T follicular helper cell (primary cell): ENCODE measurements at places on chromosomes 5 and 9.

GRCh38 chr9:96038914-96039313 lies 163.4 kb downstream of the ERCC6L2 start:
- DNase-seq, result no peak

- no peak for DNase-seq
Observed at GRCh38 chr5:90690307-90690706, 131.7 kb downstream of the ADGRV1 start.

DNA sequence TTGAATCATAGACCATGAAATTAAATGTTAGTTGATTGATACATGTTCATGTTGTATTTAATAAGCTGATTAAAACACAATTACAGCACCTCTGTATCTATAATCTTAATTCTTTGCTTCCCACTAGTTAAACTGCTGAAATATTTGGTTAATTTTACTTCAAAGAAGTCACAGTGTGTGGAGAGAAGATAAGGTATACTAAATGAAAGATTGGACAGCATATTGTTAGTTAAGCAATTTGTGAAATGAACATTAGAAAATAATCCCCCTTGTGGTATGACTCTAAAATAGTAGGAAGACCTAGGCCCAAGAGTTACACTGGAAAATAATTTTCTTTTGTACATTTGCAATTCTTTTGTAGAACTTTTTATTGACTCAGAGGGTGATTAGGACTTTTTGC lies 30.3 kb downstream of the MAN2A1 start:
- no peak for DNase-seq

DNA sequence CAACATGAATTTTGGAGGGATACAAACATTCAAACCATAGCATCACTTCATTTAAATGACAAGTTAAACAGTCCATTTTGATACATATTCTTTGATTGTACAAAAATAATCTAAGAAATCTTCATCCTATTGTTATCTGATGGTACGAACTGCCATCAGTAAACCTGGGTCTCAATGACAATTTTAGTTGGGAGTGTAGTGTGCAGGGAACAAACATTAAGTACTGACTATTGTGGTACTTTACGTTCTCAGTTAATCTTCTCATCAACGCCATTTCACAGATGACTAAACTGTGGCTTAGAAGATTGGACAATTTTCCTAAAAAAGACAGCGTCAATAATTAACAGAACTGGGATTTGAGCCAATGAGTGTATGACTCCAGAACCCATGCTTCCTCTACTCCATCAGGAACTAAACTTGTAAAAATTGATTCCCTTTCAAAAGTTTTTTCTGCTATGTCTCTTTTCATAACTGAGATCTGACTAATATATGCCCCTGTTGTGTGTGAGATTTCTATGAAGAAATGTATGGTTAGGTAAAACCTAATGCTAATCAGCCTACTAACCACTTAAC lies 21.1 kb downstream of the TNPO1 start:
- DNase-seq, result no peak

DNA sequence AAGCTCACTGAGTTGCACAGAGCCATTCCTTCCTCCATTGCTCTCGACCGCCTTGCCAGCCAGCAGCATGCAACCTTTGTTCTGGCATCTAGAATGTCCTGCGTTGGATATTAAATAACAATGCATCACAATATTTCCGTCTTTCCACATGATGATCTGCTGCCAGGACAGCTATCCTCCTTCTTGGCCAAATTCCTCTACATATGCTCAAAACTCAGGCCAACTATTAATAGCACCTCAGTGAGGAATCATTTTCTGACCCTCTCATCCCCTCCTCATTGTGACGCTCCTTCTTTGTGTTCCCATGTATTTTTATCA lies 128.6 kb downstream of the MYO10 start:
- DNase-seq, result no peak

DNA sequence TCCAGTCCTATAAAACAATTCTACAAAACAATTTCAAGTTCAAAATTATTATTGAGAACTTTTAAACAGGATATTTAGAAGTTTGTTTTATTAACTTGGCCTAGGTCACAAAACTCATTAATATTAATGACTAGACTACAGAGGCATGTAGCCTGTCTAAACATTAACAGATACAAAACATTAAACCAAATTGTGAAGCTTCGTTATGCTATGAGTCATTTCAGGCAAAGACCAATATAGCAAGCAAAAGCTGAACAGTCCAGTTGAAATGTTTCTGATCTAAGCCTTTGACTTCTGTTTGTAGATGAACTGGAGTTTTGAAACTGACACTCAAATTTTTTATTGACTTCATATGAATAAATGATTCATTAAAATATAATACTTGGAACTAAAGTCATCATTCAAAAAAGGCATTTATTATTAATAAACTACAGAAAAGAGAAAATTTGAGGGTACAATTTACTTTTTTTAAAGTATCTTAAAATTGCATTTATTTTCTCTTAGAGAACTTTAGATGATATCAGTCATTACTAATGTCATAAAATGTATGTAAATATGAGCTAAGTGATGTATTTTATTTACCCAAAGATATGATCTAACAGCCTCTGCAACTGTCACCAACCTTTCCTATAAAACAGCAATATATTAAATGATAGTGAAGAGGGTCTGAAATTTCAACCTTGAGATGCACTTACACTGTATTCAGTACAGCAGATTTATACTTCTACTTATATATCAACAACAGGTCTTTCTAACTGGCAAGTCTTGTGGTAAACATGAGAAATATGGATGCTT lies 188.8 kb downstream of the COMMD10 start:
- DNase-seq, result no peak

DNA sequence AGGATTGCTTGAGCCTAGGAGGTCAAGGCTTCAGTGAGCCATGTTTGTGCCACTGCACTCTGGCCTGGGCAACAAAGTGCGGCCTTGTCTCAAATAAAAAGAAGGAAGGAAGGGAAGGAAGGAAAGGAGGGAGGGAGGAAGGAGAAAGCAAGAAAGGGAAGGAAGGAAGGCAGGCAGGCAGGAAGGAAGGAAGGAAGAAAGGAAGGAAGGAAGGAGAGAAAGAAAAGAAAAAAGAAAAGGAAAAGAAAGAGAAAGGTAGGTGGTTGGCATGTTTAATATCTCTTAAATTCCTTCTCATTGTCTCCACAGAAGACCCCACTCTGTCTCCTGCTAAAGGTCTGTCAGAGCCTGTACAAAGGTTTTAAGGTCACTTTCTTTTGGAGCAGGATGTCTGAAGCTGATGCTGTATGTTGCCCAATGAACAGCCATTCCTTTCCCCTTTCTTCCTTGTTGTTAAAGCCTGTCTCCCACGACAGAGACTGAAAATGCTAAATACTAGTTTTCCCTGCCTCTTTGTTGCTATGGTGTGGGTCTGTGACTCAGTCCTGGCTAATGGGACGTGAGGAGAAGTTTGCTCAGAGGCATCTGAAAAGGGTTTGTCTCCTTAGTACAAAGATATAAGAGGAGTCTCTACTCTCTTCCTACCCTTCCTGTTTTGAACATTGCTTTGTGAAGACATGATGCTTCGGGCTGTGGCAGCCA lies 213.3 kb downstream of the PCSK1 start:
- no peak for DNase-seq

GRCh38 chr5:179244044-179244443 lies 101.2 kb downstream of the ADAMTS2 start:
- no peak for DNase-seq

DNA sequence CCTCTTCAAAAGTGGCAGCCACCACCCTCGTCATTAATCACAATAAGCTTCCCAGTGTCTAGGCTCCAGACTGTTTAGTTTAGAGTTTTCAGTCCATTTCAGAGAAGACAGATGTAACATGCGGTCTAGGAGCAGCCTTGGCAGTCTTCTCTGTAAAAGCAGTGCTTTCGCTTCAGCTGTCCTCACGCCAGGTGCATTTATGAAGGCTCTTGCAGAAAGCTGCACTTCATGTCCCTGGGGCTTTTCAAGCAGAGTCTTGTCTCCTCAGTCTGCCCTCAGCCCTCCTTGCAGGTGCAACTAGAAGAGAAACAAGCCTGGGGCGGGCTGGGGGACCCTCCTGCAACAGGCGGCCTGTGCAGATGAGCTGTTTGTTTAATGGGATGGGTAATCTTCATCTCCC lies 281.9 kb downstream of the DRD1 start:
- no peak for DNase-seq

GRCh38 chr9:113675475-113675941 lies 200.6 kb upstream of the ZNF618 start:
- DNase-seq, result no peak

DNA sequence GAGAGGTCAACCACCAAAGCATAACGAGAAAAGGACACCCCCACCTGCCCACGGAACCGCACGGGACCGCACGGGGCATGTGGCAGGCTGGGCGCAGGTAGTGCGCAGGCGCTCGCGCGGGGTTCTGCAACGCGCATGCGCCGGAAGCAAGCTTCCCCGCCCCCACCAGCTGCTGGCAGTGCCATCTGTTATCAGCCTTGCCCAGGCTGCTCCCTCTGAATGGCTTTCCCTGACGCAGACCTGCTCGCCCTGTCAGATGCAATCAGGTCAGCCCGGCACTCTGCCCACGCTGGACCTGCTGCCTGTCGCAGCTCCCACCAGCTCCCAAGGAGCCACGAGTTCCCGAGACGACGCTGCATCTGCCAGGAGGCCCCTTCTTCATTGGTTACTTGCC lies 22.8 kb downstream of the PTCH1 start:
- DNase-seq, result no peak

DNA sequence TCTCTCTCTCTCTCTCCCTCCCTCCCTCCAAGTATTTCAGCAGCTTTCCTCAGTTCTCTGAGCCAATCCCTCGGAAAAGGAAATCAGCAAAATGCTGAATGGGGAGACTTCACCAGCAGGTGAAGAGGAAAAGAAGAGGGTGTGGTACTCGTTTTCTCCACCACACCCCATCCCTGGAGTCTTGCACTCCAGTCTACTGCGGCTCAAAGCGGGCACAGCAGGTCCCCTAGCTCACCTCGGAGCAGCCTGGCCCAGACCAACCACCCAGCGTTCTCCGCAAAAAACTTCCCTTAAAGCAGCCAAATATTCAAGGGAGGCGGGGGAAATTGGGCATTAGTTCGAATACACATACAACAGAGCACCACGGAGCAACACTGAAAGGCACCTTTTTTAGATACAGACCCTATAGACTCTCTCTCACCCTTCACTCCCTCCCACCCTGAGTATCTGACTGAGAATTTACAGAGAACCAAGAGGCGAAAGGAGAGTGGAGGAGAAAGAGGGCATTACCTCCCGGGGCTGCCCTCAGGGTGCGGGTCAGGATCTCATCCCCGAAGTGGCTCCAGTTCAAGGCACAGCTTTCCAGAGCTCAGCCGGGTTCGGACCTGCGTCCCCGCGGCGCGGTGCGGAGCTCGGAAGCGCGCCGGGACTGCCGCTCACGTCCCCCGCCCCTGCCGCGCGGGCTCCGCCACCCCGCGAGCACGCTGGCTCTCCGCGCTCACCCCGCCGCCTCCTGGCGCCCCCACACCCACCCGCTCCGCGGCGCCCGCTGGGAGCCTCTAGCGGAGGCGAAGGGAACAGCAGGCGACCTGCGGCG lies 1638.5 kb upstream of the C9orf72 start:
- no peak for DNase-seq

- DNase-seq, result no peak
Observed at GRCh38 chr9:113705306-113705927, 170.7 kb upstream of the ZNF618 start.

DNA sequence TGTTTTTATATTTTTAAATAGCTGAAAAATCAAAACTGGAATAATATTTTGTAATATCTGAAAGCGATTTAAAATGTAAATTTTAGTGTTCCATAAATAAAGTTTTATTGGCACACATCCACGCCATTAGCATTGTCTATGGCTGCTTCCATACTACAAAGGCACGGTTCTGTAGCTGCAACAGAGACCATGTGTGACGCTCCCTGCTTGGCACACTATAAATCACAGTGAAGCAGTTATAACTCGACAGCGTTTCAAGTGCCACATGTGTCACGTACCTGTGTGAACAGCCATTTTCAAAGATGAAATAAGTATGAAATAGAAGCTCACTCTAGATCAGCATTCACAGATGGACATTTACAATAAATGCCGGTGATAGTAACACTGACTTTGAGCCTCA lies 810.1 kb upstream of the WWC1 start:
- no peak for DNase-seq

- no peak for DNase-seq
Observed at GRCh38 chr5:104751969-104752368, 1189.4 kb upstream of the NUDT12 start.

- no peak for DNase-seq
Observed at GRCh38 chr9:81535542-81536241, 153.7 kb downstream of the TLE1 start.

DNA sequence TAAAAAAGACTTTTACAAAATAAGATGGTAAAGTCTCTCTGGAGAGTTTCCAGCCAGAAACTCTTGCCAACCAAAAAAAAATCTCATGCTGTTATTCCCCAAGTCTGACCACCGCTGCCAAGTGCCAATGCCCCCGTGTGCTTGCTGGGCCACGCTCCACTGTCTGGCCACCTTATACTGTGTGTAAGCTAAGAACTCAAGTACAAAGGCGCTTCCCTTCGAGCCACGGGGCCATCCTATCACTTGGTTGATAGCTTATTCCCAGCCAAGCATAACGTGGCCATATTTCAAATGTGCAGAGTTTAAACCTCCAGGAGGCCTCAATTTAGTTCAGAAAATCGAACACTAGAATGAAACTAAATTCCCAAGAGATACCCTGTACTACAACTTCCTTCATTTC lies 36.0 kb downstream of the ROR2 start:
- DNase-seq, result no peak

DNA sequence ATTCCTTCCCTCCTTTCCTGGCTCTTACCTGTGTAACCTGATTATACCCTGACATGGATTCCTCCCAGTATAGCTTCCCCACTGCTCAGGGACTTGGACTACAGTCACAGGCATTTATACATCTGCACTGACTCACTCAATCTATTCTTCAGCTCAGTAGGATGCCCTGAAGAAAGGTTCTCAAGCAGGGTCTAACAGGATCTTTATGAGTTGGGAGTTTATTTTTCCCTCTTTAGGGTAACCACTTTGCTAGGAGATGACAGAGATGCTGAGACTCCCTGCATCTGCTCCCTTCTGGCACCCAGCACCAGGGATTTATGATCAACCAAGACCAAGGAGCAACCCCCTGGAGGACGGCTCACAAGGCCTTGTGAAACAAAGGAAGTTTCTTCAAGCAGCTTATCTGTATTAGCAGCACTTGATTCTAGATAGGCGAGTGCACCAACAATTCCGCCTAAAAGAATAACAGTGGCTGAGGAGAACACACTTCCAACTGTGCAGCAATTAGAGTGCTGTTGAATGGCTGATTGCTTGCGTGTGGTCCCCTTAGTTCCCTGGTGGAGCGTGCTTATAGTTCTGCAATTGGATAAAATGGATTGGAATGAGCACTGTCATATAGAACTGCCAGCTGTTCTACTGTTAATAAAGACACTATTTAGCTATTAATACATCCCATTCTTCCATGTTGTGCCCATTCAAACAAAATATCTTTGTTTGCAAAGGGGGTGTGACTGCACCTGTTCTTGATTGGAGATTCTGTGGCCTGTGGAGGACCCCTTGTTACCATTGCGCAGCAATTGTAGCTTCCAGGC lies 482.6 kb downstream of the ZNF608 start:
- DNase-seq, result no peak

DNA sequence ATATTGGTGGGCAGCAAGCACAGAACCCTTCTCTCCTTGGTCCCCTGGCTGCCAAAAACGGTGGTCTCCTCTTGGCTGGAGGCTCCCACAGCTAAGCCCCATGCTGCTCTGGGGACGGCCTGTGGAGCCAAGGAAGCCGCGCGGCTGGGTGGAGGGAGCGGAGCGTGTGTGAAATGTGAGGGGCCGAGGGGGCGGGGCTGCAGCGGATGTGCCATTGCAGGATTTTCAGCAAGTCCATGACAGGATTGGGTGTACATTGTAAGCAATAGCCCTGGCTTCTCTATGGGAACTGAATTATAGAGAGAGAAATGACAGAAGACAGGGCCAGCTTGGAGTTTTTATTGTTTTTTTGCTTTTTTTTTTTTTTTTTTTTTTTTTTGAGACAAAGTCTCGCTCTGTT lies 336.5 kb downstream of the DIRAS2 start:
- no peak for DNase-seq
